ENCODE measurements at places on chromosomes 7 and 10.

GRCh38 chr10:89649051-89649450 is 4.0 kb upstream of the PANK1 start:
- no peak overlapping the region for H3K27ac ChIP-seq
- H3K4me1 ChIP-seq: peaks cover 7% of the 10 kb centered on the region
- H3K27me3 ChIP-seq: peaks cover 2% of the 10 kb centered on the region
- H3K36me3 ChIP-seq: no peaks in the 10 kb centered on the region
- no peak overlapping the region for H3K4me3 ChIP-seq

- H3K36me3 ChIP-seq: no peaks in the 10 kb centered on the region
- H3K27me3 ChIP-seq: no peaks in the 10 kb centered on the region
- H3K4me1 ChIP-seq: peaks cover 10% of the 10 kb centered on the region
- H3K27ac ChIP-seq: no peak overlapping the region
- no peak for DNase-seq
- no peak overlapping the region for H3K4me3 ChIP-seq
Measured at GRCh38 chr10:74008212-74008731, 10.4 kb downstream of the VCL start.

GRCh38 chr7:128052404-128052803 is 21.2 kb upstream of the LRRC4 start:
- H3K27me3 ChIP-seq: no peaks in the 10 kb centered on the region
- no peak for DNase-seq
- H3K4me1 ChIP-seq: peaks cover 5% of the 10 kb centered on the region

- no peak overlapping the region for H3K4me3 ChIP-seq
- H3K27me3 ChIP-seq: no peaks in the 10 kb centered on the region
- DNase-seq: no peak
- H3K4me1 ChIP-seq: no peaks in the 10 kb centered on the region
- H3K36me3 ChIP-seq: no peaks in the 10 kb centered on the region
Measured at GRCh38 chr10:131400513-131400912, 89.0 kb upstream of the TCERG1L start.

DNA sequence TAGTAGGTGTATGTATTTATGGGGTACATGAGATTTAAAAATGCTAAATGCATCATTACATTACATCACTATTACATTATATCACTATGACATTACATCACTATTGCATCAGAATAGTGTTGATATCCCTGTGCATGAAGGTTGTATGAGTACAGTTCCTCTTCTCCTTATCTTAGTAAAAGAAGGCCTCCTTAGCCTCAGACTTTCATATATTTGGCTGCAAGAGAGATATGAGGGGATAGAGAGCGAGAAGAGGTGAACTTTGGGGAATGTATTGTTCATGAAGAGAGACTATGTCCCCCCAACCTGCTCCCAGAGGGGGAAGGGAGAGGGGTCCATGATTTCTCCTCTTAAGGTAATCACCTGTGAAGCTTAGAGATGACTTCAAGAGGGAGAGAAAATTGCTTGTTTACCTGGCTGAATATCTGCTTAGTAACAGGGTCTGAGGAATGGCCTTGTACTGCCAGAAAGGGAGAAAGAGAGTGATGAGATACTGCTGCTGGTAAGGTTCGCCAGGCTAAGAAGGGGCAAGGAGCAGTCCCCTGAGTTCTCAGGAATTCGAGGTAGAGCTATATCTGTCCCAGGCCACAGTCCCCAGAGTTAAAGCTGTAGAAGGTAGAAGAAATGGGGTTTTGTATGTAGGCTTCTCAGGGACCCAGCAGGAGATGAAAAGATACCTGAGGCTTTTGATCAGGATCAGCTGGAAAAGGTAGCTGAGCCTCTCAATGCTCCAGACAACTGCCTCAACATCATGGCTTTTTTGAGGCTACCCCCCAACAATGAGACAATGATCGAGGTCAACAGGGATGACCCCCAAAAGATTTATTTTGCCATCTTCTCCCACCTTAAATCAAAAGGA is 168.4 kb upstream of the WNT16 start:
- no peak overlapping the region for H3K27ac ChIP-seq
- DNase-seq: no peak
- H3K36me3 ChIP-seq: no peaks in the 10 kb centered on the region

GRCh38 chr10:114271779-114272167 is 32.7 kb downstream of the VWA2 start:
- H3K4me1 ChIP-seq: no peaks in the 10 kb centered on the region
- H3K36me3 ChIP-seq: no peaks in the 10 kb centered on the region
- no peak overlapping the region for H3K27ac ChIP-seq

DNA sequence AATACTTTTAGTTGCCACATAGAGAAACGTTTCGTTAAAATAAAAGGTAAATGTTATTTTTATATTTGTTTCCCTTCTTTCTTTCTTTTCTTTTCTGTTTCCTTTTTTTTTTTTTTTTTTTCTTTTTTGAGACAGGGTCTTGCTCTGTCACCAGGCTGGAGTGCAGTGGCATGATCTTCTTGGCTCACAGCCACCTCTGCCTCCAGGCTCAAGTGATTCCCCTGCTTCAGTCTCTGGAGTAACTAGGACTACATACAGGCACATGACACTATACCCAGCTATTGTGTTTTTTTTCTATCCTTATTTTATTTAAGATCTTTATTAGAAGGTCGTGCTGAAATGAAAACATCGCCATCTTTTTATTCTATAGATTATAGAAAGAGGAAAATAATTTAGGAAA is 661.8 kb upstream of the MBL2 start:
- no peaks in the 10 kb centered on the region for H3K27me3 ChIP-seq
- DNase-seq: no peak
- no peak overlapping the region for H3K4me3 ChIP-seq
- H3K27ac ChIP-seq: no peak overlapping the region
- no peaks in the 10 kb centered on the region for H3K36me3 ChIP-seq

DNA sequence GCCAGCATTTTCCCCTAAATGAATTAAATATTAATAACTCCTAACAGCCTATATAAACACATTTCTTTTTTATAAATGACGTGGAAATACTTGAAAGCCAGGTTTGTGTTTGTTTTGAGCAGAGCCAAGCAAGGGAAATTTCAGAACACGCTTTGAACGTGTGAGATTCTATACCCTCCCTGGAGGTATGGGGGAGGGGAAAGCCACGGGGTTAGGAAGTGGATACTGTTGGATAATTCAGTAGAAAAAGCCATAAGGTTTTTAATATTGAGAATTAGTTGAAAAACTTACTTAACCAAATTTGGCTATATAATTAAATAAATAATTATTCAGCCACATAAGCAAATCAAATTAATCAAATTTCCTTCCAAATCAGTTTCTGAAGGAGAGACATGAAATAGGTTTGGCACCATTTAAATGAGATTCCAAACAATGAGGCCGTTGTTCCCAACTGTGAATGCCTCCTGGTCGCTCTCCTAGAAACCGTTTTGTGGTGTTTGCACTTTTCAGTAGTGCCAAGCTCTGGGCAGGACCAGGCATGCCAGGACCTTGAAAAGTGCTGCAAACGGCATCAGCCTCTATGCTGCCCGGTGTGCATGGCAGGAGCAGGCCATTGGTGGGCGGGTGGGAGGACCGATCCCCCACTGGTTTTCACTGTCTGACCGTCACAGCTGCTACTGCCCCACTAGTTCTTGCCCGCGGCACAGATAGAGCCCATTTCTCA is 88.1 kb downstream of the SEPTIN14 start:
- H3K4me3 ChIP-seq: no peak overlapping the region
- no peak overlapping the region for H3K27ac ChIP-seq
- H3K4me1 ChIP-seq: no peaks in the 10 kb centered on the region
- no peak for DNase-seq
- H3K36me3 ChIP-seq: no peaks in the 10 kb centered on the region

GRCh38 chr7:14521183-14521582 is 381.4 kb downstream of the DGKB start:
- no peaks in the 10 kb centered on the region for H3K27me3 ChIP-seq
- no peaks in the 10 kb centered on the region for H3K4me1 ChIP-seq
- no peak for DNase-seq
- H3K36me3 ChIP-seq: no peaks in the 10 kb centered on the region
- H3K4me3 ChIP-seq: no peak overlapping the region
- no peak overlapping the region for H3K27ac ChIP-seq

GRCh38 chr7:107505997-107506673 is 36.3 kb downstream of the GPR22 start:
- H3K4me3 ChIP-seq: no peak overlapping the region
- H3K4me1 ChIP-seq: peaks cover 8% of the 10 kb centered on the region
- H3K36me3 ChIP-seq: peaks cover 4% of the 10 kb centered on the region
- DNase-seq: no peak
- H3K27me3 ChIP-seq: no peaks in the 10 kb centered on the region

DNA sequence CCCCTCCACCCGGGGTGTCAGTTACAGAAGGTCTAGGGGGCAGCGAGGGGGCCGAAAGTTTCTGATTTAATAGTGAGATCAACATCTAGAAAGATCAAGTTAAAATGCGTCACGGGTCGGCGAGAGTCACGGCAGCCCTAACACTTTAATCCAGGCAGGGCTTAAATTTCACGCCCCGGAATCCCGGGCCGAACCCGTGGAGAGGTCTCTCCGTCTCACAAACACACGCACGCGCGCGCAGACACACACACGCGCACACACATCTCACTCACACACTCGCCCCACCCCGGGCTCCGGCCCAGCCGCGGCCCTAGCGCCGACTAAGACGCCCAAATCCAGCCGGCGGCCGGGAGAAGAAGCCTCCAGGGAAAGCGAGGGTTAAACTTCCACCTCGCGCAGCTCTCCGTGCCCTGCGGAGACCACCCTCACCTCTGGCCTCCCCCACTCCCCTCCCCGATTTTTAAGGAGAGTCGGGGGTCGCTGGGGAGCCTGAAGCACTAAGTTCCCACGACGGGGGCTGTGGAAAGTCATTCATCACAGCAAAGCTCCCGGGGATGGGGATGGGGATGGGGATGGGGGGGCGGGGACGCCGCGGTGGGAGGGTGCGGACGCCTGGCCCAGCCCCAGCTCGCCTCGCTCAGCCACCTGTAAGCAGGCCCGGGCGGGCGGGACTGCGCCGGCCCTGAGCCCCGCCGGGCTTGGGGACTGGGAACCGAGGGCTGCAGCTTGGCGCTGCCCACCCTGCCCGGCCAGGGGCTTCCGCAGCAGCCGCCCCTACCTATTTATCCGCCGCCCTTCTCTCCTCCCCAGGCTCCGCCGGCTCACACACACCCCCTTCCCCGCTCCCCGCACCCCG is 1.6 kb downstream of the PDGFA start:
- peaks cover 29% of the 10 kb centered on the region for H3K27me3 ChIP-seq
- peaks cover 49% of the 10 kb centered on the region for H3K4me1 ChIP-seq
- no peaks in the 10 kb centered on the region for H3K36me3 ChIP-seq
- peak; percentile 40 for DNase-seq

DNA sequence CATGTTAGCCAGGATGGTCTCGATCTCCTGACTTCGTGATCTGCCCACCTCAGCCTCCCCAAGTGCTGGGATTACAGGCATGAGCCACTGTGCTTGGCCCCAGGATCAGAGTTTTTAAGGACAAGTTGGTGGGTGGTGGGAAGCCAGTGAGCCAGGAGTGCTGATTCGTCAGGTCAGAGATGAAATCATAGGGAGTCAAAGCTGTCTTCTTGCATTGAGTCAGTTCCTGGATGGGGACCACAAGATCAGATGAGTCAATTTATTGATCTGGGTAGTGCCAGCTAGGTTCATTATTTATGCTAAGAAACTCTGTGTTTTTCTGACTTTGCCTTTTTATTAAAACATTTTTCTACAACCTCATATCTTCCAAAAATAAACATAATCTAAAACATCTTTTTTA is 423.8 kb downstream of the ARL4A start:
- no peaks in the 10 kb centered on the region for H3K27me3 ChIP-seq
- H3K27ac ChIP-seq: no peak overlapping the region
- no peaks in the 10 kb centered on the region for H3K36me3 ChIP-seq
- no peaks in the 10 kb centered on the region for H3K4me1 ChIP-seq

- no peak overlapping the region for H3K27ac ChIP-seq
- no peaks in the 10 kb centered on the region for H3K27me3 ChIP-seq
- H3K4me3 ChIP-seq: no peak overlapping the region
- H3K36me3 ChIP-seq: no peaks in the 10 kb centered on the region
- DNase-seq: no peak
Measured at GRCh38 chr7:114419441-114420272, 5.0 kb downstream of the FOXP2 start.

DNA sequence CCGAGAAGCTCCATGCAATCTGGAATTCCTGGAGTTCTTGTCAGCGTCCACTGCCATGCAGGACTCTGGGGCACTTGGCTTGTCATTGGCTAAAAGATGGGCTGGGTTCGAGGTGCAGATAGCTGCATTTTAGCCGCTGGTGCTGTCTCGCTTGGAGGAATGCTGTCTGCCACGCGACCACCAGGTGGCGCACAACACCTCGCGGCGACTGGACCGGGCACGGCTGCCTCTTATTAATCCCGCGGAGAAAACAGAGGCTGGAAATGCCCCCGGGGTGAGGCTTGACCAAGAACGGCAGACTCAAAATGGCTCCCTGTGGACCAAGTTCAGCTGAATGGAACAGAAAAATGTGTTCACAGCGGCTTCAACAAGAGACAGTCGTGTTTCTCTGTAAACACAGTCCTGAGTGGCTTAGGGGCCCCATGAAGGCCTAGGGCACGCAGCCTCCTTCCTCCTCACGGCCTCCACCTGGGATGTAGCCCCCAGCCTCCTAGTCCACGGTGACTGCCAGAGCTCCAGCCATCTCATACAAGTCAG is 46.2 kb downstream of the AOC1 start:
- no peaks in the 10 kb centered on the region for H3K36me3 ChIP-seq
- no peak overlapping the region for H3K4me3 ChIP-seq
- peaks cover 11% of the 10 kb centered on the region for H3K4me1 ChIP-seq
- H3K27ac ChIP-seq: no peak overlapping the region

GRCh38 chr10:10869592-10869991 is 148.1 kb upstream of the CELF2 start:
- no peak for DNase-seq
- no peaks in the 10 kb centered on the region for H3K27me3 ChIP-seq
- H3K27ac ChIP-seq: no peak overlapping the region
- H3K4me3 ChIP-seq: no peak overlapping the region
- no peaks in the 10 kb centered on the region for H3K36me3 ChIP-seq

GRCh38 chr10:110863956-110864355 is 7.8 kb upstream of the PDCD4 start:
- peak overlapping the region; percentile 92 for H3K27ac ChIP-seq
- DNase-seq: no peak
- H3K36me3 ChIP-seq: no peaks in the 10 kb centered on the region
- H3K4me3 ChIP-seq: no peak overlapping the region
- H3K27me3 ChIP-seq: no peaks in the 10 kb centered on the region

- no peak for DNase-seq
- no peaks in the 10 kb centered on the region for H3K36me3 ChIP-seq
- H3K27me3 ChIP-seq: no peaks in the 10 kb centered on the region
- no peak overlapping the region for H3K4me3 ChIP-seq
- H3K27ac ChIP-seq: no peak overlapping the region
Measured at GRCh38 chr10:3366043-3366442, 193.5 kb upstream of the PITRM1 start.

DNA sequence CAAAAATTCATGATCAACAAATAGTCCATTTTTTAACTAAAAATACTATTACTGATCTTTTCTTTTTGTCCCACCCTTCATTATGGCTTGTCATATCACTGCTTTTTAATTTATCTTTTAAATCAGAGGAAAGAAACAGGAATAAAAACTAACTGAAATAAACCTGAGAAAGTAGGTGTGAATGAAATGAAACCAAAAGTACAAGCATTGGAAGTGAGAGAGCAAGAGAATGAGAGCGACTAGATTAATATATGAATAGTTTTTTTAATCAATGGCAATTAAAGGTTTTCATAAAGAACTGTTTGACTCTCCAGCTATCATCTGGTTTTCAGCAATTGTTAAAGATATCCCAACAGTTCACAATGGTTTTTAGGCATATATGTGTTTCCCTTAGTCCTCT is 137.8 kb downstream of the SPAG6 start:
- H3K36me3 ChIP-seq: no peaks in the 10 kb centered on the region
- DNase-seq: no peak
- peaks cover 7% of the 10 kb centered on the region for H3K27me3 ChIP-seq
- no peak overlapping the region for H3K27ac ChIP-seq
- H3K4me1 ChIP-seq: peaks cover 7% of the 10 kb centered on the region
- no peak overlapping the region for H3K4me3 ChIP-seq

GRCh38 chr7:87137271-87137670 is 15.0 kb upstream of the DMTF1 start:
- H3K4me1 ChIP-seq: no peaks in the 10 kb centered on the region
- no peak overlapping the region for H3K4me3 ChIP-seq
- H3K36me3 ChIP-seq: no peaks in the 10 kb centered on the region
